ENCODE measurements at places on chromosomes 3 and 15.

GRCh38 chr3:183357564-183358079, 70.8 kb downstream of the MCF2L2 start:
- DNase-seq: no peak

DNA sequence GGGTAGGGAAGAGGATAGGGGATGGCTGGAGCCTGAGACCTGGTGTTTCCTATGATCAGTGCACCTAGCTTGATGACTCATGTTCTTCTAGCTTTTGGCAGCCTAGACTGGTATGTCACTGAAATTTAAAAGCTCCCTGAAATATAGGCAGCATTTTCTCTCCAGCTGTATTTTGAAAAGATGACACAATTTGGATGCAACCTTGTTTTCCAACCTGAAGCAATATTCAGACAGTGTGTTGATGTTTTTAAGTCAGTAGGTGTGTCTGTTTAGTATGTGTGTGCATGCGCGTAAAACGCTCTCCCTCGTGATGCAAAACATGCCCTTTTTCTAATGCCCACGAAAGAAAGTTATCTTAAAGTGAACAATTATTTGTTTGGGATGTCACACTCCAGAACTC, 58.5 kb downstream of the RPL22L1 start:
- no peak for DNase-seq

DNA sequence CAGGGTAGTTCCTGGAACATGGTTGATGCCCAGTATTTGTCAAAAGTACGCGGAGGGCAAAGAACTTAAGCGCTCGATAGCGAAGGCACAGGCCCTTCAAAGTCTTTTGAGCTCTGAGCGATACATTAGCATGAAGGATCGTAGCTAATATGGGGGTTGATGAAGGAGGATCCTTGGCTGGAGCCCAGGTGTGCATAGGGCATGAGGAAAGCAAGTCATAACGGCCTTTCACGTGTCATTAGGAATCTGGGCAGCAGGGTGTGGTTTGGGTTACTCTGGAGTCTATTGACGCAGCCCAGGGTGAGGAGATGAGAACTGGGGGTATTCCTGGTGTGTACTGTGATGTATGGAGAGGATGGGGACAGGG, 31.7 kb downstream of the SPINK8 start:
- peak; percentile 8 for DNase-seq

DNA sequence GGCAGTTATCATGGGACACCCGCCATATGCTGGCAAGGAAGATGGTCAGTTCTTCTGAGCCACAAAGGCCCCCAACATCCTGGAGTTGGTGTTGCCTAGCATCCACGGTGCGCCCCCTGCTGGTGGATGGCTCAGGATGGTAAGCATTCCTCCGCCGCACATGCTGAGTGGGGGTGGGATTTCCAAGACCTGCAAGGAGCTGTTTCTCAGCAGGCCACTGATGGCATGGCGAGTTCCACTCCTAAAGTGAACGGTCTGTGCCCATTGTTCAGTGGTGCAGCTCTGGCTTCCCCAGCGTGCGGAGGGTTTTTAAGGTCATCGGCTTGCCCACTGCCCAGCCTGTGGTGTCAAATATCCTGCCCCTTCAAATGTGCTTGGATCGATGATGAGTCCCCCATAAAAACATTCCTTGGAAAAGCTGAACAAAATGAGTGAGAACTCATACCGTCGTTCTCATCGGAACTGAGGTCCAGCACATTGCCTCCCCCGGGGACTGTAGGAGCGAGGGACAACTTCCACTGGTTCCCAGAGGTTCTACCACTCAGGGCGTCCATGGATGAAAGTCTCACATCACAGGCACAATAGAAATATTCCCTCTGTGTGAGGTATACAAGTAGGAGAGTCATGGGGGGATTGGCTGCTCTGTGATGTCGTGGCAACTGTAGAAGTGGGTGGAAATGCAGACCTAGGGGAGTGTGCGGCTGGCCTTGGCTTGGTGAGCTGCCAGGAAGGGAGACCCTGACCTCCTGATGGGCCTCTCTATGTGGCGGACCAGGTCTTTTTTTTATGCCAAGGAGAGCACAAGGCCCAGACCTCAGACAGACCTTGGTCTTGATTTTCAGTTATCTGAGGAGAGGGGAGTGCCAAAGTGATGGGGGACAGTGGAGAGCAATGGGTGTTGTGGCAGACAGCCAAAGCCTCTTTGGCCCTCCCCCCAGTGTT, 102.0 kb downstream of the SNRPN start:
- no peak for DNase-seq

- no peak for DNase-seq
Observed at GRCh38 chr15:77607111-77607893, 25.4 kb downstream of the LINGO1 start.

DNA sequence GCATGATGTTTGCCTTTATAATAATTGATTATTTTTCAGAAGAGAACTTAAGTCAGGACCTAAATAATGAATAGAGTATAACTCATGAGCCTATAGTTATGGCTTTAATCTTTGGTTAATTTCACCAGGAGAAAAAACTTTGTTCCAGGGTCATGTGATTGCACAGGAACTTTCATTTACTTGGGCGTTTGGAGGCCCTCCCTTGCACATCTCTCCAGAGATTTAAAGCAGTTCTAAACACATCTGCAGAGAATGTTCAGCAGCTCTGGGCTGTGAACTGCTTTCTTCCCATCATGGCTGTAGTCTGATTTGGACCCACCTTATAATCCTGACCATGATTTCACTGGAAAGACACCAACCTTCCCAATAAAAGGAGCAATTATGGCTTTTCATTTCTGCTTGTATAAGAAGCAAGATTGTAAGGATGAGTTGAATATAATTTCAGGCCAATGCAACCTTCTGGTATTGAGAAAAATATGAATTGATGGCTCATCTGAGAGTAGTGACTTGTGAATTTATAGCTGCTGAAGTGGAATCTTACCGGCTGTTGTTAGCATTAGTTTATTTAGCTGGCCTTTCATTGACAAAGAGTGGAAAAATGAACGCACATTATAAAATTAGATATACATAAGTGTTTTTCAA, 80.9 kb upstream of the PRTG start:
- no peak for DNase-seq

- no peak for DNase-seq
Observed at GRCh38 chr3:153180860-153181372, 18.9 kb downstream of the RAP2B start.

- DNase-seq: peak; percentile 58
Observed at GRCh38 chr15:75732809-75733451, 20.3 kb upstream of the CSPG4 start.

DNA sequence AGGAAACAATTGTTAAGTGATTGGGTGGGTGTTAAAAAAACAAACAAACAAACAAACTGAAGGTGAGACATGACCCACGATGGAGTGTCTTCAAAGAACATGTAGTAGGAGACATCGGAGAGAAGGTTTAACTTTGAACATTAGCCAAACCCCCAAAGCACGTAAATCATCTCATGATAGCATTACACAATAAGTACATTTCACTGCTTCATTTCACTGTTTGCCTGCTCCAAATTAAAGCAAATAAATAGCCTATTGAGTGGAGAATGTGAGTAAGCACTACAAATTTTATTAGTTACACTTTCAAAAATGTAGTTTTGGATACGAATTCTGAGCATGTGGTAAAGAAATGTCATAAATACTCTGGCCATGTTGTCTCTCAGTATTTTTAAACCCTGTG, 287.0 kb downstream of the SI start:
- no peak for DNase-seq

GRCh38 chr15:66651198-66651597, 50.8 kb upstream of the SMAD6 start:
- DNase-seq: no peak

- no peak for DNase-seq
Observed at GRCh38 chr15:89121414-89121813, 33.2 kb downstream of the ABHD2 start.

DNA sequence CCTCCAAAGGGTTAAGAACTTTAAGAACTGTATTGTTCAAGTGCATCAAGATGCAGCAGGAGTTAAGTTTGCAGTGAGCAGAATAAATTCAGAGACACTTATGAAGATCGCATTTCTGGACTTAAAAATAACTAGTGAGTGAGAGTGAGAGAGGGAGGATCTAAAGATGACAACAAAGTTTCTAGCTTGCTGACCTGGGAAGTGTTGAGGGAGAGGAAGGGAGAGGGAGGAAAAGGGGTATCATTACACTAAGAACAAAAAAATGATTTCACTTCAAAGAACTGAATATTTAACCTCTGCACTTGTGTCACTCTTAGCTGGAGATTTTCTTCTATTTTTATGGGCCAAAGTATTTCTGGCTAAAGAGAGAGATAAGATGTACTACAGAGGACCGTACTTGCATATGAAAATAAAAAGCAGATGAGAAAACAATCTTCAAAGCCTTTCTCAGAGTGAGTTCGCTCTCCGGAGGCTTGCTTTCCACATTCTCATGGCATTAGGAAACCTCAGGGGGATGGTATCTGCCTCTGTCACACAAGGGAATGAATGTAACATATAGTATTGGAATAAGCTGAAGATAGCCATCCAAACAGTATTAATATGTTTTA, 91.4 kb upstream of the TJP1 start:
- DNase-seq: no peak

- DNase-seq: no peak
Observed at GRCh38 chr15:100890850-100891249, 11.2 kb downstream of the ALDH1A3 start.

DNA sequence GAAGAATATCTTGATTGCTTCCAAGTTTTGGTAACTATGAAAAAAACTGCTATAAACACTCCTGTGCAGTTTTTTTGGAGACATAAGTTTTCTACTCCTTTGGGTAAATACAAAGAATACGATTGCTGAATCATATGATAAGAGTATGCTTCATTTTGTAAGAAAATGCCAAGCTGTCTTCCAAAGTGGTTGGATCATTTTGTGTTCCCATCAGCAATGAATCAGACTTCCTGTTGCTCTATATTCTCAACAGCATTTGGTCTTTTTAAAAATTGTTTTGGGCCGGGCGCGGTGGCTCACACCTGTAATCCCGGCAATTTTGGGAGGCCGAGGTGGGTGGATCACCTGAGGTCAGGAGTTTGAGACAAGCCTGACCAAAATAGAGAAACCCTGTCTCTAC, 14.5 kb downstream of the BTD start:
- DNase-seq: no peak

GRCh38 chr15:45027220-45027619, 4.2 kb downstream of the SORD start:
- no peak for DNase-seq

DNA sequence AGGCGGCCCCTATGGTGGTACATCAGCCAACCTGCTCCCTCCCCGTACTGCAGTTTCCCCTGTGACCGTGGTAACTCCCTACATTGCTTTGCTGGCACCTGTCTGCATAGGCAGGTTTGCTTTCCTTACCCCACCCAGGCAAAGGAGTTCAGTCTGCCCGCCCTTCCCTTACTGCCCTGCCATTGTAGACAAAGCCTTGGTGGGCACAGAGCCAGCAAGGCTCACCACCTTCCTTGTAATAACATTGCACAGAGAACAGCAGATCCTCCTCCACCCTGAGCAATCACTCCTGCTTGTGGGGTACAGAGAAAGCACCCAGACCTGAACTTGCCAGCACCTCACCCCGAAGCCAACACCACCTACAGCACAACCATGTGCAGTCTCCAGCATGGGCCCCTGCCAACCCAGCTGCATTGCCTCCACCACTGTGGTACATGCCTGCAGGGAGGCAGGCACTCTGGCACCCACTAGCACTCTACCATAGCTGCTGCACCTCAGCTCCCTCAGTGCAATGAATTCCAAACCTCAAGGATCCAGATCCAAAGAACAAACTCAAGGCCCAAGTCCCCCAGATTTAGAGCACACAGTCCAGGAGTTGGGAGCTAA, 192.7 kb upstream of the KCNMB2 start:
- DNase-seq: no peak

- no peak for DNase-seq
Observed at GRCh38 chr3:143594206-143594605, 254.1 kb downstream of the SLC9A9 start.

DNA sequence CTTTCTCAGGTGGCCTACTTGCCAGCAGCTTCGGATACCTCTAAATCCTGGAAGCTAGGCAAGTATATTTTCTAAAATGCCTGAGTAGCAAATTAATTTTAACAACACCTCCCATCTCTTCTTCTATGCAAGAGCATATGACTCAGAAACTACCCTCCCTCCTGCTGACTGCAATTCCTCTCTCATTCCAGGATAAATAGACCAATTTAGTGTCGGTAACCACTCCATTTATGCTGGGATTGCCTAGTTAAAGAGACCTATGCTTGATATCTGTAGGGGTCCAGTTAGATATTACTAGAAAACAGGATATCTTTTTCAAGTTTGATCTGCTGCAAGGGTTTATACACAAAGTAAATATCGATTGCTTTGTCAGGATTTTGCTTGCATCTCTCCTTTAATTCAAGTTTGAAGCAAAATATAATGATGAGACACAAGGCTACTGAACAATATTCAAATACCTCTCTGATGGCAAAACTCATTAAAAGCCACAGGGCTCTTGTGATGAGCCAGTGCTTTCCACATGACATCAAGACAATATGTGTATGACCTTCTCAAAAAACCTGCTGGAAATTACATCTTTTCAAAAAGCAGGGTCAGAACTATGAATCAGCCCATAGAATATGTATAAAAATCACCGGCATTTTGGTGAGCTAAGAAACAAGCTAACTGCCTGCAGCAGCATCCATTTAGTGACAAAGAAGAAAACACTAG, 491.6 kb upstream of the NECTIN3 start:
- DNase-seq: no peak

- DNase-seq: no peak
Observed at GRCh38 chr3:179286331-179286730, 35.4 kb upstream of the KCNMB3 start.

GRCh38 chr3:150727653-150728502, 24.2 kb upstream of the ERICH6 start:
- DNase-seq: no peak

GRCh38 chr3:26068890-26069289, 279.0 kb downstream of the OXSM start:
- no peak for DNase-seq

DNA sequence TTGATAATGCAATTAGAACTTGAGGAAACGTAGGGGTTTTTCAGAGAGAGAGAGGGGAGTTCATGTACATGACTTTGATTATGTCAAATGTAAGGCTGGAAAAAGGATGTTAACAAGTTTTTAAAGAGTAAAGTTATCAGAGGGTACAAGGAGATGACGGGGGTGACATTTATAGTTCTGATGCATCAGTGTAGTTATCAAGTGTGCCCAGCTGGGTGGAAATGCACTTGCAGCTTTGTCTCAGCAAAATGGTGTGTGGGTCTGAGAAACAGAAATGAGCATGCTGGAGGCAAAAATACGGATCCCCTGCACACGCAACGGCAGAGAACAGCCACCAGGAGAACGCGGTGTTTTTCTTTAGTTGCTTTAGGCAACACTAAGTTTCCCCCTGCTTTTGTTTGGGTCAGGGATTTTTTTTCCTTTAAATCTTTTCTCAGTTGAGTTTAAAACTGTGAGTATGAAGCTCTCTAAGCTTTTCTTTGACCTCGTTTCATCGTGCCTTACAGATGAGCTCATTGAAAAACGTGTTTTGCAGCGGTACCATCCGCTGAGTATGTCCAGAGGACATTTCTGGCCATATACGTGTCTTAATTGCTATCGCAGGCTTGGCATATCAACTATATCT, 205.4 kb downstream of the PDZRN3 start:
- DNase-seq: no peak

DNA sequence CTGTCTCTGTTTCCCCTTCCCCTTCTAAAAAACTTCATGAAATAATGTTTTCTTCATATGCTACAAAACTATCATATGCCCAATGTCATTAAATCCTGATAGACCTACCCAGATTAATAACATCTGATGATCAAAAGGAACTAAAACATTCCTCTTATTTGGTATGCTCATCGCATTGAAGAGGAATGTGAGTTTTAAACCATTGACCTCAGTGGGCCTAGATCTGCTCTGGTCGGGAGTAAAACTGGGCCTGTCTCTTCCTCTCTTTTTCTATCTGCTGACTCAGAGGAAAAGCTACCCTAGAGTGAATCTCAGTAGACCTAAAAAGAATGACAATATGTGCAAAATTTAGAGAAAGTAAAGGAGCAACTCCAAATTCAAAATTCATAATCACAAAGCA, 275.8 kb downstream of the SATB1 start:
- no peak for DNase-seq

Measured in GM19239 (cell line).